ENCODE measurements at places on chromosomes 5 and 9.

GRCh38 chr5:139746691-139747582 lies 48.7 kb upstream of the PSD2 start:
- no peak for DNase-seq

DNA sequence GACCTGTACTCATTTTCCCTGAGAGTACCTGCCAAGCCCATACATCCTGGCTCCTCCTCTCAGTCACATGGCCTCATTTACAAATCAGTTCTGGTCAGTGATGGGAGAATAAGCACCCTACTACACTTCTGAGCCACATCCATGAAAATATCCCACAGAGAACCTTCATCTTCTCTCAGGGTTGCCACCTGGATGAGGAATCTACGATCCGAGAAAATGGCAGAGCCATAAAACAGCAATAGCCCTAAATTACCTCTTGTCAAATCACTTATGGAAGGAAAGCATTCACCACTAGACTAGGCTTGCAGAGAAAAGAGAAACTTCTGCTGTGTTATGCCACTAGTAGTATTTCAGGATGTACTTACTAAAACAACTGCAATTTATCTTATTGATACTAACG lies 324.8 kb downstream of the BNC2 start:
- DNase-seq = no peak

DNA sequence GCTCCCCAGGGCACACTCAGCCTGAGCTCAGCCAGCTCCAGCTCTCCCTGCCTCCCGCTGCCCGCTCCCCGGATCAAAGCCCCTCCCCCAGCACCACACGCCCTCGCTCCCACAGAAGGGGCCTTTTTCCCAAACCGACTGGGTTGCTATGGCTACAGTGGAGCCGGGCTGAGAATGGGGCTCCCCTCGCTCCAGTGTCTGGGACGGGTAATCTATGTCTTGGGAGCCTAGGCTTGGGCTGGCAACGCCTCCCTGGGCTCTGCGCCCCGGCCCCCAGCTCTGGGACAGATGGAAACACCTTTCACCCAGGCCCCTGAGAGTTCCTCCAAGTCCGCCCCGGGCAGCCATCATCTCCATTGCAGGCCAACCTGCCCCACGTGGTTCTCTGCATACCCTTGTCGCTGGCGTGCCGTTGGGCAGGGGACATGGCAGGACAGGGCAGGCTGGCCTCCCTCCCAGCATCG lies 29.6 kb downstream of the NOTCH1 start:
- DNase-seq = no peak

DNA sequence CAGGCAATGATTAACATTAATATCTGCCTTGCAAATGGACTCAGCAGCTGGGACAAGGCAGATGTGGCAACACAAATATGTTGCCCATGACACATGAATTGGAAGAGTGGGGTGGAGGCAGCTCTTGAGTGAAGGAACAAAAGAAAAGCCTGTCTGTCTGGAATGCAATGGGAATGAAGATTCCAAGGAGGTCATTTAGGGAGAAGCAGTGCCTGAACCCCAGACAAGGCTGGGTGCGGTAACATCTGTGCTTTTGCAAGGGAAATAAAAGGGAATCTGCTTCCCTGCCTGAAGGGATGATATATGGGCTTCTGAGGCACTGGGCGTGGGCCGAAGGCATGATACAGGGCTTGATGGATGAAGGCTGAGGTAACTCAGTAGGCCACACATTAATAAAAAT lies 94.1 kb upstream of the TRIM32 start:
- no peak for DNase-seq

DNA sequence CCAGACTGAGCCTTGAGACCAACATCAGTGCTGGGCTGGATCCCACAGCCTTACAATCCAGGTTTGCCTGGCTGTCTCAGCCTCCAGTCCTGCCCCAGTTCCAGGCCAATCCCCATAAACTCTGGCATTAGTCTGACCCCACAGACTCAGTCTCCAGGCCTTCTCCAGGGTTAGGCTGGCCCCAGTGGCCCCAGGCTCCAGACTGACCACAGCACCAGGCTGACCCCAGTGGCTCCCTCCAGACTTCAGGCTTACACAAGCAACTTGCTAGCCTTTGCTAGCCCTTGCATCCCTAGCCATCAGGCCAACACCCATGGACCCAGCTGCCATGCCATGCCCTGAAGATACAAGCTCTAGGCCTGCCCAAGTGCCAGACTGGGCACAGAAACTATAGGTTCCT lies 1326.0 kb upstream of the C9orf72 start:
- DNase-seq = no peak

GRCh38 chr9:131744720-131745201 lies 4.9 kb upstream of the RAPGEF1 start:
- DNase-seq = no peak

DNA sequence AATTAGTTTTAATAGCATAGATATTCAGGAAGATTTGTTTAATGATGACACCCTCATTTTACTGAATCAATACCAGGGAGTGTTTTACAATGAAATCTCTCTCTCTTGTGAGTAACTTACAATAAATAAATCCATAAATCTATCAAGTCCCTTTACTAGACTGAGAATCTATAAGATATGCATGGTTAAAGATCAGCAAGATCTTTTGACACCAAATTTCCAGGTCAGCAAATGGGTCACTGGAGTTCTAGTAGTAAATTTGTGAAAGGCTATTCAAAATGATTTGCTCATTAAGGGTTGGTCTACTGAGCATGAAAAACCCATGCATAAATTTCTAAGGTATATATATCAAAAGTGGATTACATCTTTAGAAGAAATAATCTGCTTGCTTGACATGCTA lies 512.1 kb upstream of the ITGA1 start:
- no peak for DNase-seq

- peak; percentile 82 for DNase-seq
Measured at GRCh38 chr5:143606043-143606752, 202.7 kb upstream of the NR3C1 start.

DNA sequence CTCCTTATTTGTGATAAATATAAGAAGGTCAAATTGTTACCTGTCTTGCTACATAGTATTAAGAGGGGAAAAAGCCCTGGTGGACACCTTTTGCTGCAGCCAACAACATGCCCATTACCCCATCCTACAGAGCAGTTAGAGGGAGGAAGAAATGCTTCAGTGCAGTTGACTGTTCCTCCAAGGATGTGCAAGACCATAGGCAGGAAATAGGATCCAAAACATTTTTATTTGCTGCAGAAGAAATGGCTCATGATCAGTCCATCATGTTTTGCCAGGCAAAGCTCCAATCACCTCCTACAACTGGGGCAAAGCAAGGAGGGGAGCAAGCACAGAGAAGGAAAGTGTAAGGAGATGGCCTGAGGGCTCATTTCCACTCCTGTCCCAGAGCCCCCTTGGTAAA lies 399.1 kb upstream of the PIK3R1 start:
- no peak for DNase-seq

GRCh38 chr9:122396614-122397148 lies 25.9 kb downstream of the PTGS1 start:
- DNase-seq = no peak

GRCh38 chr5:53087171-53087570 lies 22.4 kb downstream of the MOCS2 start:
- no peak for DNase-seq

DNA sequence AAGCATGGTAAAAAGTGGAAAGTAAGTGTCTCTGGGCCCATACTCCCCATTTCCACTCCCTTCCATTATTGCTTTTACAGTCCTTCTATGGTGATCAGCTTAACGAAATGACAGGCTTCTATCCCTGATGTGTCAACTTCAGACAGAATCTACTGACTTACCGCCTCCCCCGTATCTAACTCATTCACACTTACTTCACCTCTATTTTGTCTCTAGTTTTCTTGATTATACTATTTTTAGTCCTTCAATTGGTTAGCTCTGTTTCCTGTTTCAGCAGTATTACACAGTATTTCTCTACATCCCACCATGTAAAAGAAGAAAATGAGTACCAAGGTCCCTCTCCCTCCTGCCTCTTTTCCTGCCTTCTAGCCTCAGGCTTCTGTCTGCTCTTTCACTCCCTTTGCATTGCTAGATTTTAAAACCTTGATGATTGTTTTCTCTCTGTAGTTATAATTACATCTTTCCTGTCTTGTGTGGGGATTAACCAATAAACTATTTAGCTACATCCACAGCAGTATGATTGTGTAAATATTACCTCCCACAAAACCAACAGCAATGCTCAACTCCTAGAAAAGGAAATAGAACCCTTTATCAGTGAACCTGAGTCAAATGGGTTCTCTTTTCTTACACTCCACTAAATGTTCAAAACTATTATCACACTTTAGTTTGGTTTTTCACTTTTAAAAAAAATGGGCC lies 53.4 kb downstream of the GNAQ start:
- DNase-seq = peak; percentile 53

DNA sequence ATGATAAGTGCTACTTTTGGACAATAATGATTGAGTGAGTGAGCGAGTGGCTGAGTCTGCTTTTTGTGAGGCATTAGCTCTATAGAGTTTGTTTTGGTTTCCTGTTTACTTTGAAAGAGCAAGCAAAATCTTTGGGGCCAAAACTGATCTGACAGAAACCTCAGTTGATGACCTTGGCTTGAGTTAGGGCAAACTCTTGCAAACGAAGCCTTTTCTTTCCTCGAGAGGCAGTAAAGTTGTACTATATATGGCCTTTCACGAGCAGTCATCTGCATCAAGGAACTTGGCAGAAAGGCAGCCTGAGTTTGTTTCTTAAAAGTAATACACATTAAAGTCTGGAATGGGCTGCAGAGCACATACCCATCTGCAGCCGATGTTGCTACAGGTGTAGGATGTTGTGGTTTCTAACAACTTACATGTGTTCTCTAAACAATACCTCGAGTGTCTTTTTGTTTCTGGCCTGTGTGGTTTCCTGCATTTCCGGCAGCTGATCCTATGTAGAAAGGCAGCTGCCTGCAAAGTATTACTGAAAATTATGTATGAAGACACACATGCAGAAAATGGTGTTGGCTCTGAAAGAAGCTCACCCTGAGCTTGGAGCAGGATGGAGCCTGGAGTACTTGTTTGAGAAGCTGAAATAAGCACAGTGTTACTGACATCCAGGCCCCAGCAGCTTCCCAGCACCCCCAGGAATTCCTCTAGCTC lies 60.8 kb downstream of the FOXD1 start:
- peak; percentile 35 for DNase-seq

DNA sequence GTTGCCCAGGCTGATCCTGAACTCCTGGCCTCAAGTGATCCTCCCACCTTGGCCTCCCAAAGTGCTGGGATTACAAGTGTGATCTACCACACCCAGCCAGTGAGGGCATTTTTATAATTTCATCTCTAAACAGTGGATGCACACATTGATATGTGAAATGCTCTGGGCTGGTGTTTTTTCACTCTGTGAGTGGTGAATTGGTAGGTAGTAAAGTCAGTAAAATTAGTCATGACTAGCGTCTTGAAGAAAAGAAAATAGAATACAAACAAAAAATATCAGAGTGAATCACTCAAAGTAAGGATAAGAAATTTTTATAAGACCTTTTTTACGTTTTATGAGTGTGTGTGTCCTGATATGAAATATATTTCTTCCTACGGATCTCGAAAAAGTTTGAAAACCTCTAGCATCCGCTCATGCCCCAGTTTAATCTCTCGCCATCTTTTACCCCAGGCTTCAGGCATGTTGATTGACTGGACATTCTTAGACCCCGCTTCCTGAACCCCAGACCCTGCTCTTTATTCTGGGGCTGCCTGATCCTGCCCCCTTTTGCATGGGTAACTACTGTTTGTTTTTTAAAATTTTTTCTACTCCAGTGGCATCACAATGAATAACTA lies 14.0 kb downstream of the OSTF1 start:
- DNase-seq = no peak

DNA sequence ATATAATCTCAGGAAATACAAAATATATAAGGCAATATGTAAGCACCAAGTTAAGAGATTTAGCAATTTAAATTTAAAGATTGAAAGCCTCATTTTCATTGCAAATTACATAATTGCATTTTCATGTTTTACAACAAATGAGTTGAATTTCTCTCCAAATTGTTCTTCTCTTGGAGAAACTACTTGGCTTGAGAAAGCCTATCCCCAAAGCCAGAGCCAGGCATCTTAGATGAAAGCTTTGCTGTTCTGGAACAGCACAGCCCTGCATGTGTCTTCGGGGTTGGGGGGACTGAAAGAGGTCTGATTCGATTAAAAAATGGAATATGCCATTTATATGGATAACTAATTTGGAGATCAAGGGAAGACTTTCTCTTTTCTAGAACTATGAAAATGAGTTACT lies 212.0 kb downstream of the PARP8 start:
- no peak for DNase-seq

- DNase-seq = no peak
Measured at GRCh38 chr5:111719773-111720172, 37.2 kb downstream of the NREP start.

DNA sequence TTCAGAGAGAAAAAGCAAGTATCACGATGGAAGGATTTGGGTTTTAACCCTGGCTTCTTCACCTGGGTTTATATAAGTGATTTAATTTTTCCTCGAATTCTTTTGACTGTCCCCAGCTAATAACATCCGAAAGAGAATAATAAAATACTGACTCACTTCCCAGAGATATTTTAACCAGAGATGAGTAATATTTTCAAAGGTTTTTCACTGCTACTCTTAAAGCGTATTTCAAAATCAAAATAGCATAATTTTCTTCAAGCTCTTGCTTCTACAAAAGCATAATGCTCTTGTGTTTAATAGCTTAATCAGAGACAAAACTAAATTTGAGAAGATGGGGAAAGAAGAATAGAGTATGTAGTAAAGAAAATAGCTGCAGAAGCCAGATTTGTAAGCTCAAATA lies 215.2 kb upstream of the PTGER4 start:
- DNase-seq = no peak

DNA sequence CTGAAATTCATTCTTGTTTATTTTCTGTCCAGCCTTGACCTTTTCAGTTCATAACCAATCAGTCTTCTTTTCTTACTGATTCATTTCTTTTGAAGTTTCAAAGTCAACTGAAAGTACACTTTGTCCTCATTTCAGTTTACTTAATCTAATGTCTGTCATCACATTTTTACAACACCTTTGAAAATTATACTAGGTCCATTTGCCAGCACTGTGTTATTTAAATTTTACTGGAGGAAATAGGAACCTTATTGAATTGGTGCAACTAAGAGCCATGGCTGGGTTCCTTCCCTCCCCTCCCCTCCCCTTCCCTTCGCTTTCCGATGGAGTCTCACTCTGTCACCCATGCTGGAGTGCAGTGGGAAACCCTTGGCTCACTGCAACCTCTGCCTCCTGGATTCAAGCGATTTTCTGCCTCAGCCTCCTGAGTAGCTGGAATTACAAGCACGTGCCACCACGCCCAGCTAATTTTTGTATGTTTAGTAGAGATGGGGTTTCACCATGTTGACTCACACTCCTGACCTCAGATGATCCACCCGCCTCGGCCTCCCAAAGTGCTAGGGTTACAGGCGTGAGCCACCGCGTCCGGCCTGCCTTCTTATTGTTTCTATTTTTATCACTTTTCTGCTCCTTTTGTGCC lies 6.3 kb downstream of the RMI1 start:
- DNase-seq = peak; percentile 41

Data from hematopoietic multipotent progenitor cell treated with erythropoietin and hydrocortisone succinate and interleukin-3 and kit ligand, for 4 days (in vitro differentiated cells).